Fibroblast of skin of left biceps (primary cell): ENCODE measurements at places on chromosomes 16 and 17.

DNA sequence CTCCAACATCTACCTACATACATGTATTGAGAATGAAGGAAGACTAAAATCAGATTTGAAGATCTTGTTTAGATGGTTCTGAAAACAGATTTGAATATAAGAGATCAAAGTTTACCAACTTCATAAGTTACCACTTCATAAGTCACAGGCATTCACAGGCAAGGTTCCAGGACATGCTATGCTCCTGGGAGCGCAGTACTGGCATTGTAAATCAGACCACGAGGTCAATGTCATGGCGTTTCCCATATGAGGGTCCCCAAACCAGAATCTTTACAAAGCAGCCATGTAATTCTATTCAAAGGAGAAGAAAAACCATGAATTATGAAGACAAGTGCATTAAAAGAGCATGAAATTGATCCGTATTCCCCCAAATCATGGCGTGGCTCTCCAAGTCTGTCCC, 3.0 kb downstream of the CDH11 start:
- DNase-seq: no peak

DNA sequence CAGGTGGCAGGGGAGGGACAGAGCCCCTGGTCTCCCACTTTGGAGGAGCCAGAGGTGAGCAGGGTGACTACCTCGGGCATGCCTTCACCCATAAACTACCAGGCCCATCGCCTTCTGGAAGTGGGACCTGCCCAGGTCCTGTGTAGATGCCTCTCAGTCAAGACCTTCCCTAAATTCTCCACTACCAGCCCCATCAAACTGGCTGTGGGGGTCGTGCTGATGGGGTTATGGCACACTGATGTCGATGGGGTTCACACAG, 5.8 kb upstream of the RAB37 start:
- no peak for DNase-seq

- no peak for DNase-seq
These were observed 30.7 kb downstream of the CCR7 start for GRCh38 chr17:40534371-40535189.

DNA sequence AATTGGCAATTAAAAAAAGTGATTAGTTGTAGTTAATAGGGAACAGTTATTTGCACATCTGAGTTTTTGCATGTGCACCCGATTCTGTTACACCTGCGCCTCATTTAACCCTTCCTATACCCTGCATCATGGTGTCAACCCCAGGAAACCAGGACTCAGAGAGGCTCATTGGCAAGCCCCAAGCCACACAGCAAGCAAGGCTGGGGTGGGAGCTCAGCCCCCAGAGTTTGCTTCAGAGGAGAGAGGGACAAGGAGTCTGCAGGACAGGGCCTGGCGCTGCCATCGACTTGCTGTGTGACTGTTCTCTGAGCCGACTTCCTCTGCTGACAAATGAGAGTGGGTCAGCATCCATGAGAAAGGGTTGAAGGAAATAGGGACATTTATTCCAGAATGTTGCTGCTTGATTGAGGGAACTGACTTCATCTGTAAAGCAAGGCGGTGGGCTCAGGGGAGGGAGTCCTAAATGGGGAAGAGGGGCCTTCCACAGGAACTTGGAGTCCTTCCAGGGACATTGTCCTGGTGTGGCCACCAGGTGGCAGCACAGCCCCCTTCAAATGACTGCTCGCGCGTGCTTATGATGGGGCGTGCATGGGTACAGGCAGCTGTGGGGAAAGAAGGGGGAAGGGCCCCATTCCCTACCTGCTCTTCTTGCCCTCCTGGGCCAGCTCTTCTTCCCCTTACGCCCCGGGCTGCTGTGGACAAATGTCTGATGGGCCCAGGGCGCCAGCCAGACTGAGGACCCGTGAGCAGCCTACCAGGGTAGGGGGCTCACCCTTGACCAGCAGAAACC, 51.6 kb downstream of the NT5M start:
- peak; percentile 14 for DNase-seq

GRCh38 chr17:37025847-37026530, 77.2 kb downstream of the AATF start:
- DNase-seq: no peak

- DNase-seq: peak; percentile 72
These were observed 65.3 kb downstream of the SLC39A11 start for GRCh38 chr17:73027130-73027741.
